Heart right ventricle (tissue), 16 donors: ENCODE measurements at places on chromosomes 13 and 19.

DNA sequence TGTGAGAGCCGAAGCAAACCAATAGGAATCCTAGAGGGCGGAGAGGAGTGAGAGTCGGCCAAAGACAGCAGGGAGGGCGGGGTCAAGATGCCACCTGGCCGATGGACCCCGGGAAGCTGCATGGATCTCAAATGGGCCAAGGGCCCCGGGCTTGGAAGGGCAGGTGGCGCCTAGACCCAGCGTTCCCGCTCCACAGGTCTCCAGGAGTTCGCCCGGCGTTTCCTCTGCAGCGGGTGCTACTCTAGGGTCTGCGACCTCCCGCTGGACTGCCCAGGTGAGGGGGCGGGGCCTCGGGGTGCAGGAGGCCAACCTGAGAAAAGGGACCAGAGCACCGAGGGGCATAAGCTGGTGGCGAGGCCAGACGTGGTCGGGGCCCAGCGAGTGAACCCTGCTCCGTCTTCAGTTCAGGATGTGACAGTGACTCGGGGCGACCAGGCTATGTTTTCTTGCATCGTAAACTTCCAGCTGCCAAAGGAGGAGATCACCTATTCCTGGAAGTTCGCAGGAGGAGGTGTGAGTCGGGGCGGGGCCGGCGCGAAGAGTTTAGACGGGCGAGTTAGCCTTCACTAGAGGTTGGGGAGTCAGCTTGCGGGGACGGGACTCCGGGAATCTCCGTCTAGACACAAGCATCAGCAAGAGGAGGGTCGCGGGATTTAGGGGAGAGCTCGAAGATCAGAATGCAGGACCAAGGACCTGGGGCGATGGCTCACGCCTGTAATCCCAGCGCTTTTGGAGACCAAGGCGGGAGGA, 9.9 kb downstream of the SPACA6 start:
- peak; percentile 33 for DNase-seq

DNA sequence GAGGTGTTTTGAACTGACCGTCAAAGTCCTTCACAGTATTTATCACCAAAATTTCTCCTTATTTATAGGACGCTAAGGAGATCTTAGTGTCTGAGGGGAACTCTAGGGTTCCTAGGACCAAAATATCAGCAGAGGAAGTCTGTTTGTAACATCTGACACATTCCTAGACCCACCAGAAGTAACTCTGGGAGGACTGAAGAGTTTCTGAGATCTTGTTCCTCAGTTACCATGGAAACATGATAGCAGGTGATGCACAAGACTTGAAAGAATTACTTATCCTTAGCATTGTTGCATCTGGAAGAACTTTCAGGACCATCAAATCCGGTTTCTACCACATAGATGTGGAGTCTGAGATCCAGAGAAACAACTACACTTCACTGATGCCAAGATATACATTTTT, 164.6 kb downstream of the IER2 start:
- no peak for DNase-seq

GRCh38 chr13:24648983-24649687, 31.1 kb upstream of the ATP12A start:
- DNase-seq: no peak

- no peak for DNase-seq
Measured at GRCh38 chr19:16200038-16201010, 2.6 kb downstream of the AP1M1 start.

DNA sequence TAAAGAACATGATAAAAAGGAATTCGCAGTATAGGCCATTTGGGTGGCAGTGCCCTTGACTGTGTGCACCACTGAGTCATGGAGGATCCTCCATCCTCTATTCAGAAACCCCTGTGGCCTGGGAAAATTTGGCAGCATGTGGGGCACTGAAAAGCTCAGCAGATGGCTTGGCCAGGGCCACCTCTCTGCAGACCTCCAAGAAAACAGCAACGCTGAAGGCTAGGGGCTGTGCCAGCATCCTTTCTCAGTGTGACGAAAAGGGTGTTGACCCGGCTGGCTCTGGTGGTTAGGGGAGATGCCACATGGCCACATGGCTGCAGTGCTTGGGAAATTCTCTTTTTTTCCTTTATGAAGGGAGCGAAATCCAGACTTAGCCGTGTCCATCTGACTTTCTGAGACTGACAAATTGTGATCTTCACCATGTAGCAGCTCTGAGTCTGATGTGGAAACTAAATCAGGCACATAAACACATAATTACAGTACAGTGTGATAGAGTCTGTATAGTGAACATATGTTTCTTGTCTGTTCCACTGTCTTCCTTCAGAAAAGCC, 178.0 kb downstream of the KCTD12 start:
- DNase-seq: no peak

DNA sequence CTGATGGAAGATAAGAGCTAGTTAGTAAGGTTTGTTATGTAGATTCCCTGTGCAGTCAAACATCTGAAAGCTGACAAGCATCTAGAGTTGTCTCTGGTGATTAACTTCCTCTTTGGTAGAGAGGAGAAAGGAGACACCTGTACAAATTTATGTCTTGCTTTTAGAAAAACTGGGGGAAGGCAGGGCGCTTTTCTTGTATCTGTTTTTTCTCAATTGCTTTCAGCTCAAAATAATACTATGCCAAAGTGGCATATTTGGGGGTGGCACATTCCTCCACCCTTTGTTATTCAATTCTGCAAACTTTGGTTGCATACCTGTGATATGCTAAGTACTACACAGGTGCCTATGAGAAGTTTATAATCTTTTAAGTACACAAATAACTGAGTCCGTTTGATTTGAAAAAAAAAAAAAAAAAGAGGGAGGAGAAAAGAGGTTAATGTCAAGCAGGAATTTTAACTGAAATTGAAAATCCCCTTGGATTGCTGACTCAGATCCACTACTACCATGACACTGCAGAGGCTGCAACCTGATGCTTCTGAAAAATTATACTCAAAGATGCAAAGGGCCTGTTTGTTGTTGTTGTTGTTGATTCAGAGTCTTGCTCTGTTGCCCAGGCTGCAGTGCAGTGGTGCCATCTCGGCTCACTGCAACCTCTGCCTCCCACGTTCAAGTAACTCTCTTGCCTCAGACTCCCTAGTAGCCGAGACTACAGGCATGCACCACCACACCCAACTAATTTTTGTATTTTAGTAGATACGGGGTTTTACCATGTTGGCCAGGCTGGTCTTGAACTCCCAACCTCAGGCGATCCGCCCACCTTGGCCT, 164.8 kb upstream of the NBEA start:
- DNase-seq: no peak

- DNase-seq: no peak
Measured at GRCh38 chr19:4174213-4174894, 8.0 kb downstream of the SIRT6 start.

DNA sequence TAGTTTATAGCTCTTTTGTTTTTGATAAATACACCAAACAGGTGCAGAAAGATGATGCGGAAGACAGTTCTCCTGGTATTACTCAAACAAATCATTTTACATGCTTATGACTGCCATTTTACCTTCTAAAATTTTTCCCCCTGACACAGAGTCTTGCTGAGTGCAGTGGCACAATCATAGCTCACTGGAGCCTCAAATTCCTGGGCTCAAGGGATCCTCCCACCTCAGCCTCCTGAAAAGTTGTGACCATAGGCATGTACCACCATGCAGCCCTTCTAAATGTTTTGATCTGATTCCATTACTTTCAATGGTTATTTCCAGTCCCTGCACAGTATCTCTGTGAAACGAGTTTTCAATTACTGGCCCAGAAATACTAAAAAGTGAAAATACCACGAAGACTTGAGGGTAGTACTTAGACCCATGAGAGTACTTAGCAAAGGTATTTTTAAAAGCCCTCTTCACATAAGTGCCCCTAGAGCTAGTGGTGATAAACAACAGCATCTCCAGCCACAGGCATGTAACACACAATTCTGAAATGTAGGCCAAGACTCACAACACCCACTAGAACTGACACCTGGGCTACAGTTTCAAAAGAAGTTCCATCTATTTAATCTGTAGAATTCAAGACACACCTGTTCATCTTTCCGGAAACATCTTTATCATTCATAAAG, 11.3 kb downstream of the HSPH1 start:
- DNase-seq: no peak
